ENCODE measurements at places on chromosomes 16 and 17.
A peak's percentile ranks its signal among the peaks of the same experiment; 100 is the strongest.

DNA sequence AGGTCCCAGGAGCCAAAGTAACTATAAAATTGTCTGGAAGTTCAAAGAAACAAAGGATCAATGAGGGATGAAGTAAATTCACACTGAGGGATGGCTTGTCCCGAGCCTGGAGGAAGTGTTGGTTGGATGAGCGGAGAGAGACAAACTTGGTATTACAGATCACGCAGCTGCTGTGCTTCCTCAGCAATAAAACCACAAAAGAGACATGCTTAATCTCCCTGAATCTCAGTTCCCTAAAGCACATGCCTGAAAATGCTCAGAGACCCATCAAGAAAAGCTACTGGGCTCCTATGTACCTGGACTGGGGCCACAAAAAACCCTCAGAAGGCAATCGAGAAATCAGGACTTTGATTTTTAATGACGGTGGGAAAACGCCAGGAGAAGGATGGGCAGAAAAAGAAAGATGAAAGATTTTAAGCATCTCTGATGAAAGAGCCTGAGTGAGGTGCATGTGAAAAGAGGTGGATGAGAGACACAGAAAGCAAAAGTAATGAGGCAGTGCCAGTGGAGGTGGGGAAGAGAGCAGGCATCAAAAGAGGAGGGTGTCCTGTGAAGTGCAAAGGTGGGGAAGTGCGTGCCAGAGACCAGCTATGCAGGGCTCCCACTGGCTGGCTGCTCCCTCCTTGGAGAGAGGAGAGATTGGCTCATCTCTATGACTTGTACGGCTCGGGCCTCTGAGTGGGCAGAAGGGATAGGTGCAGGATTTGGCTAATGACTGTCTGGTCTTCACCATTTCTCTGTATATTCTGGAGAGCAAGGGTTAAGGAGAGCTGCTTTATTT is 143.7 kb downstream of the ABCC12 start:
- no peak for DNase-seq

- DNase-seq, result peak; percentile 48
These were observed 12.2 kb upstream of the LONP2 start for GRCh38 chr16:48231727-48232492.

DNA sequence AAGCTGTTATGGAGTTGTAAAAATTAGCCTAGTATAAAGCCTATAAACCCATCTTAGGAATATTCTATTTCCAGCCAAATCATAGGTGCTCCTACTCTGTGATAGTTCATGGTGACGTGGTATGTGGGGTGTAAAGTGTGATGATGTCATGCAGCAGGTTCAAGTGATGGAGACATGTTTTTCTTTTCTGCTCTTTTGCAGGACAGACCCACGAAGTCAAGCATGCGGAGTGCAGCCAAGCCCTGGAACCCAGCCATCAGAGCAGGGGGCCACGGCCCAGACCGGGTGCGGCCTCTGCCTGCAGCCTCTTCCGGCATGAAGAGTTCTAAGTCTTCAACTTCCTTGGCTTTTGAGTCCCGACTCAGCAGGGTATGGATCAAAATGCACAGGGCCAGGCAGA is 87.3 kb downstream of the SPECC1 start:
- no peak for DNase-seq

DNA sequence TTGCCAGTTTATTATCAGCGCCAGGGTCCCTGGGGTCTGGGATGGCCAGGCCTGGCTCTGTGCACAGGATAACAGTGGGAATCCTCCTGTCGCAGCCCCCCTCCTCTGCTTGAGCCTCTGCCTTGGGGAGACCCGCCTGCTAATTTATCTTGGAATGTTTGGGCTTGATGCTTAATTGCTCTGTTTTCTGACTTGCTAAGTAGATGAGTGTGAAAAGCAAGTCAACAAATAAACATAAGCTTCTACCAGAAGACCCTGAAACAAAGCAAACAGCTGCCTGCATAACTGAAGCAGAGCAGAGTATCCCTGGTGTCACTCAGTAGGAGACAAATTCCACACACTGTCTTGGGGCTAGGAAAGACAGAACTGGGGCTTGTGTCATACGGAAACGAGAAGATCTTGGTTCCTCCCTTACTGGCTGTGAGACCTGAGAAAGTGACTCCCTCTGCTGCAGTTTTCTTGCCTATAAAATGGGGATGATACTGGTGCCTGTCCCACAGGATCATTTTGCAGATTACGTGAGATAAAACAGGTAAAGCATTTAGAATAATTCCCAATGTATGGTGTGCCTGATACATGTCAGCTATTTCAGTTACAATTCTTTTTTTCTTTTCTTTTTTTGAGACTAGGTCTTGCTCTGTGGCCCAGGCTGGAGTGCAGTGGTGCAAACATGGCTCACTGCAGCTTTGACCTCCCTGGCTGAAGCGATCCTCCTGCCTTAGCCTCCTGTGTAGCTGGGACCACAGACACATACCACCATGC is 44.8 kb upstream of the IRX3 start:
- DNase-seq, result no peak

DNA sequence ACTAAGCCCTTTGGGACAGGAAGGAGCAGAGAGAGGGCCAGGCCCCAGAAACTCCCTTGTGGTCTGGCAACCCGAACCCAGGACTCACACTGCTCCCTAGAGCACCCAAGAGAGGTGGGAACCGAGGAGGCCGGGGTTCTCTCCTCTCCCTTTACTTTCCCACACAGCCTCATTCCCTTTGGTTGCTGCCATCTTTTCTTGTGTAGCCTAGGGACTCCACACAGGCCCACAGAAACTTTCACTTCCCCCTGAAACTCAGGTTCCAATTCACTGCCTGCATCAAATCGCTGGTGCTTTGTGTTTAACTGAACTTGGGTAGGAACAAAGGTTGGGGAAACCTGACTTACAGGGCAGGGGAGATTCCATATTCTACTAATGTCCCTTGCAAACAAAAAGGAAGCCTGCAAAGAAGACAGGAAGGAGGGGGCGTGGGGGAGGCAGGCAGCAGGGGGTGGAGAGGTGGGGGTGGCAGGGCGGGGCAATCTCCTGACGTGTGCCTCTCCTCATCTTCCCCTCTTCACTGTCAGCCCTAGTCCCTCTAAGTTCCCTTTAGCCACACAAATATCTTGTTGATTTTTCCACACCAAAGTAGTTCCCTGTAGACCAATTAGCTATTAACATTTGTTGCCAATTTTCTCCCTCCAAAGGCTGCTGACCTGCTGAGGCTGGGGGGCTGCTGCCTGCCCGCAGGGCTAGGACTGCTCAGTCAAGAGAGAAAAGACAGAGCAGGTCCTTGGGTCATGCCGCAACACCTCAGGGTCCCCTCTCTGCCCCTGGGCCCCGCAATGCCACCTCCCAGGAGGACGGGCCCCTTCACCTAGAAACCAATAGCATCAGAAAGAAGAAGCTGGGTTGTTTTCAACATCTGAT is 8.0 kb downstream of the ST3GAL2 start:
- DNase-seq, result peak; percentile 18

GRCh38 chr17:58335779-58336455 is 7.3 kb upstream of the TSPOAP1 start:
- DNase-seq, result no peak

- no peak for DNase-seq
These were observed 36.0 kb downstream of the PGS1 start for GRCh38 chr17:78414178-78415162.

DNA sequence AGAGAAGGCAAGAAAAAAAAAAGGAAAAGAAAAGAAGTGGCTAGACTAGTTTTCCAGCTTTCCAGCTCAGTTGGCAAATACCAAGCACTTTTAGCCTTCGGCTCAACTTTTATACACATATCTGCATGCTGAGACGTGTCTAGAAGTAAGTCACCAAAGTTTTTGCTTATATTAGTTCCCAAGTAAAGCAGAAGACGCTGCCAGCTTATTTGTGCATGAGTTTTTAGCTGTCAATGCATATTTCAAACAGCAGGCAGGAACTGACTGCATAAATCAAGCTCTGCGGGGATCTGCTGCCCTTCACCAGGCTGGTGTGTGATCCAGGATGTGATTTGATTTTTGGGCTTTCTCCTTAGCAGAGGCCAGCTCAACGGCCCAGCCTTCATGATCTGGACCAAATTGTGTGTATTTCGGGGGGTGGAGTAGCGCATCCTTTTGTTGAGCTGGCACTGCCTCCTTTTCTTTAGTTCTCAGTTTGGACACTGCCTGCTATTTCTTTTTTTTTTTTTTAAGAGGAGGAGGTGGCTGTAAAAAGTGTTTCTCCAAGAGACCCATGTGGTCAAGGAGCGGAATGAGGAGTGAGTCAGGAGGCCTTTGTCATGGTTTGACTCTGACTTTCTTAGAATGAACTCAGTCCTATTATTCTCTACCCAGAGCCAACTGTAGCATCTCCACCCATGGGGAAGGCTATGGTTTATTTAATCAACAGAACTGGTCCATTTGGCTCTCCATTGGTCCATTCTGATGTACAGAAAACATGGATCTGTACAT is 162.6 kb upstream of the XYLT1 start:
- no peak for DNase-seq

- DNase-seq, result no peak
These were observed 8.7 kb downstream of the CYBC1 start for GRCh38 chr17:82441691-82442487.

DNA sequence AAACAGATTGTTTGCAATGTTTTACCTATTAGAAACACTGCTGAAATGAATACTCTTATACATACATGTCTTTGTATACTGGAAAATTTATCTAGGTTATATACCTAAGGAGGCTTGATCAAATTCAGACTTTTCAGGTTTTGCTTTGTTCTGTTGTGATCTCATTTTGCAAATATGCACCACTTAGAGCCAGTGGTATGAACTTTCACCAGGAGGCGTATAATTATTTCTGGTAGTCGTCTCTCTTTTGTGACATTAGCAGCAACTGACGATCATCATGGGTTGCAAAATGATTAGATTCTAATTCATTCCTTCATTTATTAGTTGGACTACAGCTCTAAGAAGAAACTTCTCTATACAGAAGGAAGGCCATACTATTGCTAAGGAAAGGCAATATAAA is 26.9 kb downstream of the AP1G1 start:
- peak; percentile 77 for DNase-seq

- DNase-seq, result no peak
These were observed 1.7 kb downstream of the PRKAR1A start for GRCh38 chr17:68513932-68514331.

GRCh38 chr16:84498223-84498610 is 6.2 kb downstream of the MEAK7 start:
- DNase-seq, result no peak

DNA sequence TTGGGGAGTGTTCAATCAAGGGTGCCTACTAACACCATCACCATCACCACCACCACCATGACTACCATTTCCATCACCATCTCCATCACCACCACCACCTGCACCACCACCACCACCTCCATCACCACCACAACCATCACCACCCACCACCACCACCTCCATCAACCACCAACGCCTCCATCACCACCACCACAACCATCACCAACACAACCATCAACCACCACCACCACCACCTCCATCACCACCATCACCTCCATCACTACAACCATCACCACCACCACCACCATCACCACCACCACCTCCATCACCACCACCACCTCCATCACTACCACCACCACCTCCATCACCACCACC is 15.7 kb downstream of the MARCHF10 start:
- no peak for DNase-seq

DNA sequence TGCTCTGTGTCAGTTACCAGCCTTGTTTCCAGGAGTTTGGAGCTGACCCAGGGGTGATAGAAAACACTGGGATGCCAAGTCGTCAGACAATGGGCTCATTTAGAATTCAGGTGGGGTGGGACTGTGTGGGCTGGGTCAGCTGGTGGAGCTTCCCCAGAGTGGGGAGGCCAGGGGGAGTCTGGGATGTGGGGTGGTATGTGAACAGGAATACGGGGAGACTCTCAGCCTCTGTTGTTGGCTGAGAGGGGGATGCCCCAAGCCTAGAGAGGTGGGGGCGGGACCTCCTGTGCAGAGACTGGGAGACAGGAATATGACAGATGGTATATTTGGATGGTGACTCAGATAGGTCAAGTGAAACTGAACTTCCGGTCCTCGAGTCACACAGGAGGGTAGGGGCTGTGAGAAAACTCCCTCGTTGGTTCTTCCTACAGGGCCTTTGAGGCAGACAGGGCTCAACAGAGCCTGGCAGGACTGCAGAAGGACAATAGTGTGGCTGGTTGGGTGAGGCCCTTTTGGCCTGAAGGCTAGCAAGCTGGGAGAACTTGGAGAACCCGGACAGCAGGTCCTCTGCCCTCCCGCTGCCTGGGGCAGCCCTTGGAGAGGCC is 23.7 kb downstream of the CDH1 start:
- DNase-seq, result peak; percentile 30

GRCh38 chr17:1997927-1998742 is 27.0 kb downstream of the RTN4RL1 start:
- DNase-seq, result peak; percentile 50

GRCh38 chr16:73047221-73047535 is 750 bp downstream of the ZFHX3 start:
- DNase-seq, result no peak

DNA sequence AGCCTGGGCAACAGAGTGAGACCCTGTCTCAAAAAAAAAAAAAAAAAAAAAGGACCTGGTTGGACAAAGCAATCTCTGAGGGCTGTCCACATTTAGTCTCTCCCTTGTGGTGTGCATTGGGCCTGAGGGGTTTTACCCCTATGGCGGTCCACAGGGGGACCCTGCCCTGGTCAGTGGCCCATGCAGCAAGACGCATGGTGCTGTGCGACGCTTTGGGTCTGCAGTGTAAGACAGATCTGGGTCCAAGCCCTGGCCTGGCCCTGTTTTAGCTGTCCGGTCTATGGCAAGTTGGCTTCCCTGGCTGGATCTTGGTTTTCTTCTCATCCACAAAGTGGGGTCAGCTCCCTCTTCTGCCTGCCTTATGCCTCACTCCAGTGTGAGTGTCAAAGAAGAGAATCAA is 123.2 kb upstream of the NLRP1 start:
- DNase-seq, result no peak

DNA sequence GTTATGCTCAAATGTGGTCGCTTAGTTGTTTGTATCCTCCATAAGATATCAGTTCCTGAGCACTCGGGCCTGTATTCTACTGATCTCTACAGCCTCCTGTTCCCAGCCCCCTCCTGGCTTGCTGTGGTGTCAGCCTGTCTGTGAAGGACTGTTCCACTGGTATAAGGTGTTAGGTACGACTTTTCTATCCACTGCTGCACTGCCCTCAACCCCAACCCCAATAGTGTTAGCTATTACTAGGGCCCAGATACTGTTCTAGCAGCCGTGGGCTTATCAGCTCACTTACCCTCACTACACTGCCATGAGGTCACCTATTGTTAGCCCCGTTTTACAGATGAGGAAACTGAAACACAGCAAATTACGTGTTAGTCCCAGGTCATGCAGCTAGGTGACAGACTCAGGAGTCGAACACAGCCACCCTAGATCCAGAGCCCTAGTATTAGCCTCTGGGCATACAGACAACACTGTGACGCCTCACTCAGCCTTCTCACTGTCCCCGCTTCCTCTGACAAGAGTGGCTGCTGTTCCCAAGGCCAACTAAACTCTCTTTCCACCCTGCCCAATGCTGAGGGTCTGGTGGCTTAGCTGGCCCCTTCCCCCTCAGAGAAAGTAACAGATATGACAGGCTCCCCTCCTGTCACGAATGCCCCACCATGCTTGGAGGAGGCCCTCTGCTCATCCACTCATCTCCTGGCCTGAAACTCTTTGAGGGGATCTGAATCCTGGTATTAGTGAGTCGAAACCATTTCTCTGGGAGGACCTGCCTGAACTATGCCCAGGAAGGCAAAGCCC is 25.6 kb upstream of the ZNF652 start:
- no peak for DNase-seq

- DNase-seq, result no peak
These were observed 21.7 kb downstream of the SPHK1 start for GRCh38 chr17:76405967-76406647.

- peak; percentile 47 for DNase-seq
These were observed 873 bp downstream of the USP10 start for GRCh38 chr16:84700446-84701300.

- DNase-seq, result no peak
These were observed 5.6 kb upstream of the CARD14 start for GRCh38 chr17:80164185-80164584.
